Activated CD4-positive, CD25-positive, alpha-beta regulatory T cell treated with anti-CD3 and anti-CD28 coated beads, Interleukin-2, amount 50 U/mL, for 24 hours (primary cell): ENCODE measurements at places on chromosomes 6 and 20.
A peak's percentile ranks its signal among the peaks of the same experiment; 100 is the strongest.

- no peak for ATAC-seq
Measured at GRCh38 chr6:167828325-167828956, 1.7 kb downstream of the AFDN start.

DNA sequence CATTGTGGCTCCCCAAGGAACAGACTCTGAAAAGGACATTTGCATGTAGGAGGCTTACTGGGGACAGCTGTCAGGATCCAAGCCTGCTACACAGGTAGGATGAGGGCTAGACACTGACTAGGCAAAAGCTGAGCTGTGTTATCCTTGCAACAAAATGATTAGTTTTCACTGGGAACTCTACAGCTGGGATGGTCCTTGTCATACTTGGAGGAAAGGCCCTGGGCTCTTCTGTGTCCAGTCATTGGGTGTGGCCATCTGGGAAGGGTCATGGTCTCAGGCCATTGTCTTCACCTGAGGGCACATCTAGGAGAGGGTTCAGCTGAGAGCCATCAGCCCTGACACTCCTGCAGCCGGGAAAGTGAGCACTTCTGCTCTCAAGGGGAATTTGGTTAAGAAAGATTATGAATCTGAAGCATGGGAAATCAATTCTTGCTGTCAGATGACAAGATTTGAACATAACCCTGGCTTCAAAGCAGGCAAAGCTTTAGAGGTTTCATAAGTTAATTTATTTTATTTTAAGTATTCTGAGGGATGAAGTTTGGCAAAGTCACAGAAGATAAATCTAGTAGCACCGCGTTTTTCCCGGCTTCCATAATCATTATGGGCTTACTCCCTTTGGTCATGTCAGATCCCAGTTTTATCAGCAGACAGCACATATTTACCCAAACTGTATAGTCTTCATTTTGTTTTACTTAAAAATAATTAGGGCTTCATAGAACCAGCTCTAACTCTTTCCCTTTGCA is 78.4 kb upstream of the SLC22A23 start:
- no peak for ATAC-seq

GRCh38 chr6:53854843-53855567 is 60.2 kb downstream of the LRRC1 start:
- peak; percentile 91 for ATAC-seq

DNA sequence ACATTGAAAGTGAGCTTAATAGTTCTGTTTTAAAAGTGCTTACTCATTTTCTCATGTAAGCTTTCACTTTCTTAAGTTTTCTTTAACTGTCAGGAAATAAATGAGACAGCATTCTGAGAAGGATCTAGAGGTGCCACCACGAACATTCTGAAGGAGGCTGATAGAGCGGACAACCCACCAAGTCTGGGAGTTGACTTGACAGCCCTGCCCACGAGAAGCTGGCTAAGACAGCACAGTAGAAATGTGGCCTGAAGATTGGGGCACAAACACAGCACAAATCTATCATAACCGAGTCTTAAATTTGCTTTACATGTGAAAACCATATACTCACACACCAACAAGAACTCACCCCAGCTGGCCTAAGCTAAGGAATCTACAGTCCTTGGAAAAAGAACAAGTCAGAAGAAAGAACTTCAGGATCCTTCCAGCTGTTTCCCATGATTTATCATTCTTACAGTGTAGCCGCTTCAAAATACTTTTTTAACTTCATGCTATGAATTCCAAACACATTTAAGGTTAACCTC is 144.2 kb upstream of the TNFAIP3 start:
- peak; percentile 87 for ATAC-seq

DNA sequence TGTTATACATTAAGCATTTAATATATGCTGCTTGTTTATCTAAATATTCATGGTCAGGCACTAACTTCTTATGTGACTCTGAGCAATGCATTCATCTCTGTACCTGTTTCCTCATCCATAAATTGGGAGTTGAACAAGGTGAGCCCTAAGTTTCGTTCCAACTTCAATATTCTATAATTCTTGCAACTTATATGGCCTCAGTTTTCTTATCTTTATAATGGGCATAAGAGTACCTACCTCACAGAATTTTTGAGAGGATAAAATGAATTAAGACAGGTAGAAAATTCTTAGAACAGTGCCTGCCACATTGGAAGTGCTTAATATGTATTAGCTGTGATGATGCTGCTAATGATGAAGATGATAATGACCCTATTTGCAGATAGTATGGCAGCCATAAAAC is 11.8 kb upstream of the HIVEP2 start:
- ATAC-seq = no peak

- no peak for ATAC-seq
Measured at GRCh38 chr20:24607402-24607801, 138.0 kb downstream of the SYNDIG1 start.
